Retina (tissue), 1 donor: ENCODE measurements at places on chromosomes 13 and 19.

DNA sequence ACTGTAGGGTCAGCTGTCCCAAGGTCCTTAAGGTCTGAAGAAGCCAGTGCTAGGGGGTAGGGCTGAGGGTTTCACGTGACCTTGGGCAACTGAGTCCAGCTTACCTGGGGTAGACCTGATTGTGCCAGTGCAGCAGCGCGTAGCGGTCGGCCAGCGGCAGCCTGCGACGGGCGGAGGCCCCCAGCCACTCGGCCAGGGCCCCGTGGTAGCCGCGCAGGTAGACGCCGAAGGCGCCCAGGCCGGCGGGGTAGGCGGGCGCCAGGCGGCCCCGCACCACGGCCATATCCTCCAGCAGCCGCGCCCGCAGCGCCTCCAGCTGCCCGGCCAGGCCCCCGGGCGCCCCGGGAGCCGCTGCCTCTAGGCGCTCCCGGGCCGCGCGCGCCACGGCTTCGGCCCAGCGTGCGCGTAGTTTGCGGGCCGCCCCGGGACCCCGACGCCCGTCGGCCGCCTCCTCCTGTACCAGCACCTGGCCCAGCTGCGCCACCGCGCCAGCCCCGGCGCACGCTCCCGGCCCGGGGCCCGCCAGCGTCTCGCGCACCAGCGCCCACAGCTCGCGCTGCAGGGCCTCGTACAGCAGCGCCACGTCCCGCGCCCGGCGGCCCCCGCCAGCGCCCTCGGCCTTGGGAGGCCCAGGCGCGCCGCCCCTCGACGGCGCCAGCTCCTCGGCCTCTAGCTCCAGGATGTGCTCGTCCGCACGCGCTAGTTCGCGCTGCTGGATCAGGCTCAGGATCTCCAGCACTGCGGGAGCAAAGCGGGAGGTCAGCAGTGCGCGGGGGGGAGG, 10.9 kb downstream of the EXOC3L2 start:
- no peak for DNase-seq

DNA sequence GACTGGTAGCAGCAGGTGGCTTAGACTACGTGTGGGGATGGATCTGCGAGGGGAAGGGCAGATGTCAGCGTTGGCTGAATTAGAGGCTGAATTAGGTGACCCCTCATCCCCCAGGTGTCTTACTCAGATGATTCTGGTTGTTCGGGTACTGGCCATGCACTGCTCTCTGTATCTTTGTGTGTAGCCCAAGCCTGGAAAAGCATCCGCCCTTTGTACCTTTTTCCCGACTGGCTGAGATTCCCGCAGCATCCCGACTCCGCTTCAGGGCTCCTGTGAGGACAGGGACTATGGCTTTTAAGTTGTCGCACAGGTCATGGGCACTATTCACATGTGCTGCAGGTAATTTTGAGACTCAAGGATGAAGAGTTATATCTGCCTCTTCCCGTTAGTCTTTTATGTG, 7.2 kb downstream of the TFDP1 start:
- no peak for DNase-seq

DNA sequence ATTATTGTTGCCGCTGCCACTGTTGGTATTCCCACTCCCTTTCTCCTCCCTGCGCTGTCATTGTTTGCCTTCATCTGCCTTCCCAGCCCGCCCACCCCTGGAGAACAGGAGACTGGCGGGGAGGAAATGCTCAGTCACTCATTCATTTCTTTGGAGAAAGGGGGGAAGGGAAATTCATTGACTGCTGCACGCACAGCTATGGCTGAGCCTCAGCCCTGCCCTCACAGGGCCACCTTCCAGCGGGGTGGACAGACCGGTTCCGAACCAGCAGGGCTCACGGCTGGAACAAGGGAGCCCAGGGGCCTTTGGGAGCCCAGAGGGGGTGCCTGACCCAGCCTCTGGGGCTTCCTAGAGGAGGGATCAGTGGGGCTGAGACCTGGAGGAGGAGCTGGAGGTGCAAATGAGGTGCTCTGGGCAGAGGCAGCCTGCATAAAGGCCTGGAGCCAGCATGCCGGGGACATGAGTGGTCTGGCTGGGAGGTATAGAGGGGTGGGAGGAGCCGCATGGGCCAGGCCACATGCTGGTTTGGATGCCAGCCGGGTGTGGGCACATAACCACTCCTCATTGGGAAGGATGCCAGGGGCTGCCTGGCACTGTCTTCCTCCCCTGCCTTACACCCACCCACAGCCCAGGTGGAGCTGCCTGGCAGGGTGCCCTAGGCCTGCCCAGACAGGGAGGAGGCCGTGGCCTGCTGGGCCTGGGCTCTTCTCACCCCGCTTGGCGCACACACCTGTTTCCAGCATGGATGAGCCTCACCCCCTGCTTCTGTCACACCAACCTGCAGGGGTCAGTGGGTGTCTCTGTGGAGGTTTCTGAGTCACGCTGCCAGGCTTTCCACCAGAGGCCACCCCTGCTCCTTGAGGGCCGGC, 26.8 kb downstream of the PPP5C start:
- DNase-seq = no peak

DNA sequence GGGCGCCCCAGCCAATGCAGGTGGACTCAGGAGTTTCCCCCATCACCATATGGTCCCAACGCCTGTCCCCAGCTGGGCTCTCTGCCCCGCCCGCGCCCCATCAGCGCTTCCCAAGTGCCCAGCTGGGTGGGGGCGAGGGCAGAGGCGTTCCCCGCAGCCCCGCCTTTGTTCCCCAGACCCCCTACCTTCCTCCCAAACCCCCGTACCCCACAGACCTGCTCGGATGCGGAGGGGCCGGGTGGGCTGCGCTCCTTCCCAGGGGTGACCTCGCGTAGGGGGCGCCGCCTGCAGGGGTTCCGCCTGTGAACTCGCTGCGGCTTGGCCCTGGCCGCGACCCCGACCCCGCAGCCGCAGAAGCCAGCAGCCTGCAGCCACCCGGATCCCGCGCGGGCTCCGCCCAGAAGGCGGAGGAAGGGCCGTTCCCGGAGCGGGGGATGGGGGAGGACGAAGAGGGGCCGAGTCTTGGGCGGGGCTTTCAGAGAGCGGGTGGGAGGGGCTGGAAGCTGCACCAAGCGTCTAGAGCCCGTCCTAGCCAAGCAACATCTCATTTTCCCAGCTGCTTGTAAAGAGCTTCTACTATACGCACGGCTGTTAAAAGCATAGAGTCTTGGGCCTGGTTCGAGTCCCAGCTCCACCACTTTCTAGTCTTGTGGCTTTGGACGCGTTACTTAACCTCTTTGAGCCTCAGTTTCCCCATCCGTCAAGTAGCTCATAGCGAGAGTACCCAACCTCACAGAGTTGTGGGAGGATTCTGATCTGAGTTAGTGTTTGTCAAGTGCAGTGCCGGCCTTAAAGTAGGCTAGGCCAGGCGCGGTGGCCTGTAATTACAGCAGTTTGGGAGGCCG, at the start of gene RAB3D:
RAB3D (minus strand) TSS at position 404 of the 845 bp plus-strand sequence. CDS start 2,258 bp downstream, outside the sequence.
- peak; percentile 86 for DNase-seq

DNA sequence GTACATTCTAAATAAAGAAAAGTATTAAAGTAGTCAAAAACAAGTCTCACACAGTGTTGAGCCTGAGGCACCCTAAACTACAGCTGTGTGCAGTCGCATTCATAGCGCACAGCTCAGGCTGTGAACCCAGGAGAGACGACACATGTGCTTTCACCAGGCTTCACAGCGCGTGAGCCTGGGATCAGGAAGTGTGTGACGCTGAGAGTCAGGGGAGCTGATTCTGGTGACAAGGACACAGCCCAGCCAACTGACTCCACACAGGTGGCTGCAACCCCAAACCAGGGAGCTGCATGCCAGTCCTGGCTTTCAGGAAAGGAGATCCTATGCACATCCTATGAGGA, 41.6 kb downstream of the COL4A1 start:
- DNase-seq = peak; percentile 26

DNA sequence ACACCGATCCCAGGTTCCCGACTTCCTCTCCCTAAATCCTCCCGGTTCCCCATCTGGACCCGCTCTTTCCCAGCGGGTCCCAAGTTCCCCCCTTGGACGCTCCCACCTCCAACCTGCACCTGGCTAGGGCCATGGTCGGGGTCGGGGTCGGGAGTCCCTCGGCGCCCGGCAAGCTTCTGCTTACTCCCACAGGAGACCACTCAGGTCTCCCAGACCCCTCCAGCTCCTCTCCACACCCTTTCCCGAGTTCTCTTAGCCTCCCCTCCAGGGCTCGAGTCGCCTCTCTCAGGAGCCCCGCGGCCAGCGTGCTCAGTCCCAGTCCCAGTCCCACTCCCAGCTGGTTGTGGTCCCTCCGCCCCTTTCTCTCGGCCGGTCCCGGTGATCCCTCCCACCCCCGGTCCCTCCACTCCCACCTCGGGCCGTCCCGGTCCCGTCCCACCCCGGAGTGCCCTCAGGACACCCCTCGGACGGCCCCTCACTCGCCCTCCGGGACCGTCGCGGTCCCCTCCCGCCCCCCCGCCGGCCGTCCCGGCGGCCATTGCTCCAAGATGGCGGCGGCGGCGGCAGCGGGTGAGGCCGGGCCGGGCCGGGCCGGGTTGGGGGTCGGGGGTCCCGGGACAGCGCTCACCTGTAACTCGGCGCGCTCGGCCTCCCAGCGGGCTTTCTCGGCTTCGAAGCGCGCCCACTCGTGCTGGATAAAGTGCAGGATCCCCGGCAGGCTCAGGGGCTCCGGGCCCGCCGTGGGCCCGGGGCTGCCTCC, at the start of gene FKRP:
FKRP (plus strand) TSS at position 537 of the 760 bp plus-strand sequence. CDS start 9,394 bp downstream, outside the sequence.
- peak; percentile 52 for DNase-seq

GRCh38 chr19:6423499-6424194, 964 bp downstream of the KHSRP start:
- peak; percentile 42 for DNase-seq

- no peak for DNase-seq
Observed at GRCh38 chr13:27411341-27411740, 13.1 kb upstream of the GTF3A start.

GRCh38 chr13:45120967-45121831, 889 bp downstream of the GTF2F2 start:
- no peak for DNase-seq

GRCh38 chr19:11092181-11092538, 2.9 kb downstream of the LDLR start:
- no peak for DNase-seq

DNA sequence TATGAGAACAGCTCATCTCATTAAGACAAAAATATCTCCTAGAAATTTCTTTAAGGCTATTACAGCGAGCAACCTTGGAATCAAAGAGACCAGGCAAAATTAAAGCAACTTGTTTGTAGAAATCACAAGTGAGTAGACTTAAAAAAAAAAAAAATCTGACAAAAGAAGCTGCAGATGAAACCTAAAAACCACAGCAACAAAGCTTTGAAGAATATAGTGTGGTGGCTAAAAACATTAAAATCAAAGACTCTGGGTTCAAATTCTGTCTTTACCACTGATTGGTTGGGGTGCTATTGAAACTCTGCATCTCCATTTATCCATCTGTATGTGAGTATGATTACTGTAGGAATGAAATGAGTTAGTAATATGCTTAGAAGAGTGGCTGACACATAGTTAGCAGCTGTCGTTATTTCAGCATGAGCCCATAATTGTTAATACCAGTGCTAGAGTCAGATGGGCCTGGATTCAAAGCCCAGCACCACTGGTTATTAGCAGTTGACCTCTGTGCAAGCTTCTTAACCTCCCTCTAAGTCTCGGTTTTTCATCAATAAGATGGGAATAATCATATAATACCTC, 157.6 kb downstream of the FOXO1 start:
- DNase-seq = no peak

DNA sequence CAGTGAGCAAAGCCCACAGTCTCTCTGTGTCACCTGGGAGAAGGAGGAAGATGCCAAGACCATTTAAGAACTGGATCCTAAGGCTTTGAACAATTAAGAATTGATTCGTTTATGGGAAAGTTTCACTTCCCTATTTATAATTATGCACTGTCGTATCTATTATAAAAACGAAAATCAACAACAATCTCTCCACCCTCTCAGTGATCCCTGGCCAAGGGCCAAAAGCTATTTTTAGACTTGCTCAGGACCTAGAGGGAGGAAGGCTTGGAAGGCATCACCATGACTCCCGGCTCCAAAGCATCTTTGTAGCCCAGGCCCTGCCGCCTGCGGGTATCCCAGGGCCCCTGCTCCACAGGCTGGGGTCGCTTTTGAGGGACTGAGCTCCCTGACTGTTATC, 1.3 kb downstream of the RHPN2 start:
- peak; percentile 38 for DNase-seq

- peak; percentile 58 for DNase-seq
Observed at GRCh38 chr19:2602391-2603181, 99.9 kb downstream of the GNG7 start.

GRCh38 chr13:95234242-95234641, 67.0 kb downstream of the ABCC4 start:
- no peak for DNase-seq

DNA sequence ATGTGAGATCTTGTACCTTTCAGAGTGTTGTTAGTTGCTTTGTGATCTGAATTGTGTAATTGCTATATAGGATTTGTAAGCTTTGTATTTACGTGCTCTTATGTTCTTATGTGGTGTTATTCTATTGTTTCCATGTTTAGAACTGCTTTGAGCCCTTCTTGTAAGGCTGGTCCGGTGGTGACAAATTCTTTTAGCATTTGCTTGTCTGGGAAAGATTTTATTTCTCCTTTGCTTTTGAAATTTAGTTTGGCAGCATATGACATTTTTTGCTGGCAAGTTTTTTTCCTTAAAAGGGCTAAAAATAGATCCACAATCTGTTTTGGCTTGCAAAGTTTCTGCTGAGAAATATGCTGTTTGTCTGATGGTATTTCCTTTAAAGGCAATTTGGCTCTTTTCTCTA, 1089.2 kb upstream of the PCDH9 start:
- DNase-seq = no peak

- DNase-seq = no peak
Observed at GRCh38 chr13:22655106-22655852, 525.5 kb upstream of the SGCG start.

DNA sequence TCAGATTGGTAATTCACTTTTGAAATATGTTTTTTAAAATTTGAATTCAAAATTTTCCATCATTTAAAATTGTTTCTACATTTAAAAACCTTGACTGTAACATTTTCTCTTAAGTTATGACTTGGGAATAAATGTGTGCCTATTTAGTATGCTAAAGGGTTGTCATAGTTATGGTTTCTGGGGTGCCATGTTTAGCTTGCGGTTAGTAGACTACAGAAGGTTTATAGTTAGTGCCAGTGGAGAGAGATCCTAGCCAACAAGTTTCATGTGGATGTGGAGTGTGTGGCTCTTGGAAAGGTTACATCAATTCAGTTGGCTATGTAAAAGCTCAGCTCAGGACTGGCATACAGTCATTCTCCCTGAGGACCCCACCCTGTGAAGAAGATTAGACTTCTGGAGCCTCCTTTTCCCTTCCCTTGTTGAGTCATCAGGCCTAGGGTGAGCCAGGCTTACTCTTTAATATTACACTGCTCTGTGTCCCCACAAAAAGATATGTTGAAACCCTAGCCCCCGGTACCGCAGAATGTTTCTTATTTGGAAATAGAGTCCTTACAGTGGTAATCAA, 20.4 kb downstream of the LMO7 start:
- no peak for DNase-seq

DNA sequence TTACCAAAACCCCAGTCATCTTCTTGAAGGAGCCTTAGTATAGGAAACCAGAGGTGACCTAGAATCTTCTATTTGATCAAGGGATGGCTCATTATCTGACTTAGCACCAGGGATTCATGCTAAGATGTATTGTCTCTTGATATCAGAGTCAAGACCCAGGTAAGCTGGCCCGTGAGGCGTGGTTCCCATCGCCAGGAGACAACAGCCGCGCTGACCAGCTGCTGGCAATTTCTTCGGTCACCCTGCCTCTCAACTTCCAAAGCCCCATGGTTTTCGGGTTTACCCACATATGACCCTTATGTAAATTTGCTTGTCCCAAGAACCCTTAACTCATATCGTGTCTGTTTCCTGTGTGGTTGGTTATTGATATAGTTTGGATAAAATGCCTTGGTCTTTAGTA, 77.7 kb upstream of the VSTM2B start:
- no peak for DNase-seq
